ENCODE measurements at places on chromosomes 12 and 14.

DNA sequence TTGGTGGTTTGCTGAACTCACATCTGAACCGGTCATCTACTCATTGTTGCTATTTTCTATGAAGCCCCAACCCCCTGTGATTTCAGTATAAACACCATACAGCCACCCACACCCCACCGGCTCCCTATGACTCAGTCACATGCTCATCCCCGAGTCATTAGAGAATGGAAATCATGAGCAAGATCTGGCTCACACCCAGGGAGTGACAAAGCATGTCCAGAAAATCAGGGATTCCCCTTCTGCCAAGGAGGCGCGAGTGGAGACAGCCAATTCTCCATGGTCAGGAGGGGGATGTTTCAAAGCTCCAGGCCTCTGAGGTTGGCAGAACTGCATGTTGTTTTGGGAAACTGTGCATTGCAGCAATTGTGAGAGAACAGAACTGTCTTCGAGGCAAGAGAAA is 657.5 kb upstream of the TBX3 start:
- DNase-seq, result no peak

DNA sequence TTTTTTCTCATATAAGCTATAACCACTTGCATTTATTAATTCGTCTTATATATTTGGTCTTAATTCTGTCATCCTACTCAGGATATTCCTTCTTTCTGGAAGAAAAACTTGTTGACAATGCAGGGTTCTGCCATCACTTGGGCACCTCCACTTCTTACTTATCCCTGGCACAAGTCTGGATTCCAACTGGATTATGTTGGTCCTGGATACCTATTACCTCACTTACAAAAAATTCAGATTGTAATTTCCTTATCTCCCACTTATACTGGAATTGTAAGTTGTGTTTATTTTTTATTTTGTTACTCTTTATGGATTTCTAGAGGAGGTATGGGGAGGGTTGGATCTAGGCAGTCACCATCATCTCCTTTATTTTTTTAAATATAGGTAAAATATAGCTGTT is 36.7 kb downstream of the LRRIQ1 start:
- no peak for DNase-seq

DNA sequence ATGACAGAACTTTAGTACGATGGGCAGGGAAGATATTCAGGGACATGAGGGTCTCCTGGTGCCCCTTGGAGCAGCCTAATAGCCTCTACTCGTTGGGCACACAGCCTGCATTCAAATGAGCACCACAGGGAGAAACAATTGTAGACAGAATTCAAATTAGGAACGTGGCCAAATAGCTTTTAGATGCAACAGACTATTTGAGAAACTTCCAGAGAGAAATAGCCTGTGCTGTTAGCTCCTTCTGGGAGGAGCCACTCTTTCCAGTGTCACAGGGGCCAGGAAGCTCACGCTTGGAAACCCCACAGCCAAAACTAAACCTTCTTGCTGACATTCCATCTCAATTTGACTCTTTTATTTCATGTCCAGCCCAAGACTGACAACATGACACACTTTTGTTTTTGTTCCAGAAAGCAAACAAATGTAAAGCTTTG is 114.5 kb downstream of the RPAP3 start:
- no peak for DNase-seq

DNA sequence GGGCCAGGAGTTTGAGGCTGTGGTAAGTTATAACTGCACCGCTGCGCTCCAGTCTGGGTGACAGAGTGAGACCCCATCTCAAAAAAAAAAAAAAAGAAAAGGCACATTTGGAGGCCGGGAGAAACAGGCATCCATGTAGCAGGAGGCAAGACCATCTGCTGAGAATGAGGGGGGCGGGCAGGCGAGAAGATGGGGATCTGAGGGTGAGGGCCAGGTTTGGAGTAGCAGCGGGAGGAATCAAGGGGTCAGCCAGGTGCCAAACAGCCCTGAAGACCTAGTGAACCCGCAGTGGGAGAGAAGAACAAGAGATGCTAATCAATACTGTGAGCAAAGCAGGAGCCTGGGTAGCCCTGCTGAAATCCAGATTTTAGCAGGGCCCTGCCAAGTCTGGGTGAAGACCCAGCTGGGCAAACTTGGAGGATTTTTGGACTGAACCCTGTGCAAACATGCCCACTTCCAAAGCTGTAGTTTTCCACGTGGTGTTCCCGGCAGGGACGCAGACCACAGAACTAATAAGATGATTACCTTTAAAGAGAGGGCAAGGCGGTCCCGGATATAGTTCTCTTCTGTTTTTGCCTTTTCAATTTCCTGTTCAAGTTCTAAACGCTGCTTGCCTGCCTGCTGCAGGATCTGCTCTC is 61.0 kb downstream of the NIN start:
- no peak for DNase-seq

DNA sequence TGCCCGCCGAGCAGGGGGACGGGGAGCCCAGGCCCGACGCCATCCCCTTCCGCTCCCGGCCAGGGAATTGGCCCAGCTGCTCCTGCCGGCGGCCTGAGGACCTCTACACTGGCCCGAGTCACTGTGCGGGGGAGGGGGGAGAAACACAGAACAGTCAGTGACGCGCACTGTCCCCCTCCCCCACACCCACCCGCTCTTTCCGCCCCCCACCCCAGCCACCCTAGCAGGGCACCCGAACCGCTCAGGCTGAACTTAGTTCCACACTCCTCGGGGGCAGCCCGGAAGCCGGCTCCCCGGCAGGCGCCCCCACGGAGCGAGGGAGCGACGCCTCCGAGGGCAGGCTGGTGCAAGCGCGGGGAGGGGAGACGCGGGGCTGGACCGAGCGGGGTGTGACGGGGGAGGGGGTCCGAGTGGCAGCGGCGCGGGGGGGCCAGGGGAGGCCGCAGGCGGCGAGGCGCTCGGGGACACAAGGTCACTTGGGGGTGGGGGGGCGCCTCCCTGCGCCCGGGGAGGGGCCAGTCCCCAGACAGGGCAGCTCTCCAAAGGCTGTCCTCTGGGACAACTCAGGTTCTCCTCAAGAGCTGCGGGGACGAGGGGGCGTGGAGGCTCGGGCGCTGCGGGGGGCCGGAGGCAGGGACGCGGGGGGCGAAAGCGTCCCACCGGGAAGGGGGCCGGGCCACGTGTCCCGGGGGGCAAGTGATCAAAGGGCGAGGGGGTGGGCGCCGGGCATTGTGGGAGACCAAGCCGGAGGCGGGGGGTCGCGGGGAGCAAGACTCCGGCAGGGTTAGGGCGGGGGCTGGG is 648 bp downstream of the CHD4 start:
- DNase-seq, result peak; percentile 64

DNA sequence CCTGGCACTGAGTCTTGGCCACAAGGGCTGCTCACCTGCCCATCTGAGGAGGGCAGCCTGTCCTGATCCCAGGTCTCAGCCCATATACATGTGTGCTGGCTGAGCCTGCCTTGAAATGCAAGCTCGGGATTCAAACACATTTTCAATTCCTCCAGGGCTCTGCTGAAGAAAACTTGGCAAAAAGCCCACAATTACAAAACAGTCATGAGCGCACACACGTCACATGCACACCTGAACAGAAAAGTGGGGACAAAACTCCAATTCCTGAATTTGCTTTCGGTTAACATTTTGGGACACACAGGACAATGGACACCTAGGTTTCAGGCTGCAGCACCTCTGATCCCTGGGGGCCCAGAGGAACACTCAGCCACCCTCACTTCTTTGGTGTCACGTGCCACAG is 113.9 kb downstream of the RBM19 start:
- DNase-seq, result no peak

- DNase-seq, result no peak
These were observed 474.6 kb downstream of the ETNK1 start for GRCh38 chr12:23099604-23100003.

DNA sequence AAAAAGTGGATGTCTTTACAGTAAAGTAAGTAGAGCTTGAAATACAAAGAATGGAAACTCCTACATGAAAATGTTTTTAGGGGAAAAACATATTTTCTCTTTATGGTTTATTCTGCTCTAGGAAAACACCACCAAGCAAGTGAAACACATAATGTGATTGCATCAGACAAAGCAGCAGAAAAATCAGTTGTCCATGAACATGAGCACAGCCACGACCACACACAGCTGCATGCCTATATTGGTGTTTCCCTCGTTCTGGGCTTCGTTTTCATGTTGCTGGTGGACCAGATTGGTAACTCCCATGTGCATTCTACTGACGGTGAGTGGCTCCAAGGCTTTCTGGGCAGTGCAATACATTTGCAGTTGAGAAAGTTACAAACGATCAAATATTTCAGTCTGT is 42.6 kb upstream of the PLEKHD1 start:
- DNase-seq, result no peak

- DNase-seq, result no peak
These were observed 107.7 kb upstream of the PPM1H start for GRCh38 chr12:63042646-63043045.

- DNase-seq, result no peak
These were observed 211.0 kb downstream of the IPO8 start for GRCh38 chr12:30484658-30485057.

DNA sequence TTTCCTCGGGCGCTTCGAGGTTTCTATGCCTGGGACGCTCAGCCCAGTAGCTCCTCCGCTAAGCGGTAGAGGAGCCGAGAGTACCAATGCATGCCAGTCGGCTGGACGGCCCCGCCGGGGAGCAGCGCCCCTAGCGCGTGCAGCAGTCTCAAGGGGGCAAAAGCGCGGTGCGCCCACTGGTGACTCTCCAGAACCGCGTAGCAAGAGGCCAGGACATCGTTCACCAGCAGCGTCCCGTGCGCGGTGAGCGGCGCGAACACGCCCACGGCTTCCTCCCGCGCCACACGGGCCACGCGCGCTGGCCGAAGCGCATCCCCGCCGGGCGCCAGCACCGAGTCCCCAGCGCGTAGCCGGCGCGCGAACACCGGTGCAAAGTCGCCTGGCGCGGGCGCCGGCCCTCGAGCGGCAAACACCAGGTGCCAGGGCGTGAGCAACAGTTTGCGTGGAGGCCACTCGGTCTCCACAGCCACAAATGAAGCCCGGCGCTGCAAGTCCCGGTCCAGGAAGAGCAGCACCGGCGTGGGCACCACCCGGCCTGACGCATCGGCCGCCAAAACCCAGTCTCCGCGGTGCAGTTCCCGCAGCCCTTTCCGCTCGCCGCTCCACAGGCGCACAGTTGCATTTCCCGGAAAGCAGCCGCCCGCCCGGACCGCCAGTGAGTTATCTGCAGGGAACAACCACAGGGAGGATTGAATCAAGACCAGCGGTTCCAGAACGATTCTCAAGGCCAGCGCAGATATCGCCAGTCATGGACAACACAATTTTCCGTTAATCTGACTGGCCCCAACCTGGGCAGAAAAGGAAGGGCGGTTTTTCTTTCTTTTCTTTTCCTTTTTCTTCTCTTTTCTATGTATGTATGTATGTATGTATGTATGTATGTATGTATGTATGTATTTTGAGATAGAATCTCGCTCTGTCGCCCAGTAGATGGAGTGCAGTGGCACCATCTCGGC is 4.5 kb downstream of the DHH start:
- DNase-seq, result peak; percentile 19

DNA sequence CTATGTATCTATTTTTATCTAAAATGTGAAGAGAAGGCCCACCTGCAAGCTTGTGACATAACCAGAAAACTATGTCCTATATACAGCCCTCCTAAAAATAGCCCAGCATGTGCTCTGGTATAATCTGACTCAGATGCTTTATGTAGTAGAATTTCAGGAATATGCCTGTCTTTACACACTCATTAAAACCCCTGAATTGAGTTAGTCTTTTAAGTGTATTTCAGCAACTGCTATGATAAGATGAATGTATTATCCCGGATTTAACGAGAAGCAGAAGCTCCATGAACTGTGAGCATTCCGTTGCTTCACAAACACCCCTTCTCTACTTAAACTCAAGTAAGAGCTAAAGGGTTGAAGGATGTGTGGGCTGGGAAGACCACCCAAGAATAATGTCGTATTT is 89.9 kb upstream of the PRICKLE1 start:
- no peak for DNase-seq

DNA sequence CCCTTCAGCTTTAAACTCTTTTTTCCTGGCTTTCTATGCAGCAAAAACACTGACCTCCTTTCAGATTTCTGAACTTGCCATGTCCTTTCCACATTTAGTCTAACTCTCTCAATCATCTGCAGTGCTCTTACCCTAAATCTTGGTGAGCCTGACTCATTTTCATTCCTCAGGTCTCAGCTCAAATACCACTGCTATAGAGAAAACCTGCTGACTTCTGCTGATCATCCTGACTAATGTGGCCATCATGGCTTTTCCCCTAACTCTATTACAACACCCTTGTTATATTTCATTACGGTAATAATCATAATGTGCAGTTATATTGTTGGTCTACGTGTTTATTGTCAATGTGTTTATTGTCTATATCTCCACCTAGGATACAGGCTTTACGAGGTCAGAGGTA is 207.3 kb upstream of the OR4E1 start:
- DNase-seq, result no peak
